Activated T-helper 1 cell treated with anti-CD3 and anti-CD28 coated beads, Interleukin-2, amount 50 U/mL, for 16 hours (primary cell): ENCODE measurements at places on chromosomes 3 and 15.
A peak's percentile ranks its signal among the peaks of the same experiment; 100 is the strongest.

DNA sequence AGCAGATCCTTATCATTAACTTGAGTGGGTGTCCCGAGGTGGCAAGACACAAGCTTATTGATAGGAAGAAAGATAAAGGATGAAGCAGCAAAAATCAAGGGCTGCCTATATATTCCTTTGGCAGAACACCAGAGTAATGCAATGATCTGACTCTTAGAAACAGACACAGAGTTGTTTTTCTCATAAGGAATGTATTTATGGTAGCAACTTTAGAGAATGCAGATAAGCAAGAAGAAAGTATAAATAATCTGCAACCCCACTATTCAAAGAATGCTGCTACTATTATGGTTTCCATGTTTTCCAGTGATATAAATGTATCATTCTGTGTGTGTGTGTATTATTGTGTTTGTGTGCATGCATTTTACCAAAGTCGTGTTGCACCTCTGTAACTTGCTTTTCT, 208.3 kb downstream of the THSD4 start:
- no peak for DNase-seq

GRCh38 chr3:105984837-105985236, 116.0 kb upstream of the CBLB start:
- DNase-seq = no peak

DNA sequence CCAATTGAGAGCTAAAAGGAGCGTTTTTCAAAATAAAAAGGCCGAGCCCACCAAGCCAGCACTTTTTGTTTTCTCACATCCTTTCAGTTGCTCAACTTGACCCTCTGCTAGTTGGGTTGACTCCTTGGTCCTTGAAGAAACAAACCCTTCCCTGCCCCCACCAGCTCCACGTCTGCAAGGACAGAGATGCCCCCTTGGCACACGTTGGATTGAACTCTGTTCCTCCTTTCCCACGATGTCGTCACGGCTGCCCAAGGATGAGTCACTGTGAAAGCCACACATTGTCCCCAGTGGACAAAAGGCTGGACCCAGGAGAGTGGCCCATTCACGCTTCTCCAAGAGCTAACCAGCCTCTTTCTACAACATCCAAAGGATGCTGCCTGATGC, 43.0 kb upstream of the SPATA12 start:
- DNase-seq = no peak

DNA sequence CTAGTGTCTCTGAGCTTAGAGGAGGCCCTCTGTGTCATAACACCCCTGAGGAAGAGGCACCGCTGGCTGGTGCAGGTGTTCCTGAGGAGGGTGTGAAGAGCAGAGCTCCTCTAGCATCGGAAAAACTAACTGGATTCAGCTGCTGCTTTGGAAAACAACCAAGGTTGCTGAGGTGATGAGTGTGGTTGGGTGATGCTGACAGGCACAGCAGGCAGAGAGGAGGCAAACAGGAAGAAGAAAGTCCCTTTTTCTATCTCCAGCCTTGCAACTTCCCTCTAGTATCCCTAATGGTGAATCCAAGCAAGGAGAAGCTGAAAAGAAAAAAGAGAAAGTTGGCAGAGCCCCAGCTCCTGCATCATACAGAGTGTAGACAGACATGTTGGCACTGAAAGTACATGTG, 3.8 kb upstream of the OR4F15 start:
- DNase-seq = no peak

GRCh38 chr3:82942041-82942440, 1180.6 kb upstream of the GBE1 start:
- no peak for DNase-seq

GRCh38 chr3:14641346-14641745, 10.2 kb upstream of the CCDC174 start:
- DNase-seq = no peak

- peak; percentile 42 for DNase-seq
Measured at GRCh38 chr15:78000091-78000926, 77.2 kb downstream of the TBC1D2B start.
